ENCODE measurements at places on chromosomes 6 and 20.

DNA sequence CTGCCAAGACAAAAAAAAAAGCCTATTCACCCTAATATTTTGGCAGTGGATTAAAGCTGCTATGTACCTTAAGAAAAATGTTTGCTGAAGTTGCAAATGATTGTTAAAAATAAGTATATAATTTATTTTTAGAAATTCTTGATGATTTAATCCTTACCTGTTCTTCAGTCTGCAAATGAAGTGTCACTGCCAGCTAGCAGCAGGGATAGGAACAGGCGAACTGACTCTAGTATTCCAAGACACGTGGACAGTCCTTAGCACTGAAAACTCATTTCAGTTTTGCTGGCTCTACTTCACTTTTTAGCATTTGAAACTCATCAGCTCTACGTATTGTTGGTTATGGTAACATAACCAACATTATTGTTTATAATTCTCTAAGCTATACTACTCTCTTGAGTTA is 204.4 kb upstream of the ID4 start:
- no peak for DNase-seq

GRCh38 chr6:157716251-157716995 is 106.6 kb upstream of the SNX9 start:
- DNase-seq, result no peak

GRCh38 chr6:43924222-43924702 is 154.3 kb downstream of the VEGFA start:
- peak; percentile 57 for DNase-seq

DNA sequence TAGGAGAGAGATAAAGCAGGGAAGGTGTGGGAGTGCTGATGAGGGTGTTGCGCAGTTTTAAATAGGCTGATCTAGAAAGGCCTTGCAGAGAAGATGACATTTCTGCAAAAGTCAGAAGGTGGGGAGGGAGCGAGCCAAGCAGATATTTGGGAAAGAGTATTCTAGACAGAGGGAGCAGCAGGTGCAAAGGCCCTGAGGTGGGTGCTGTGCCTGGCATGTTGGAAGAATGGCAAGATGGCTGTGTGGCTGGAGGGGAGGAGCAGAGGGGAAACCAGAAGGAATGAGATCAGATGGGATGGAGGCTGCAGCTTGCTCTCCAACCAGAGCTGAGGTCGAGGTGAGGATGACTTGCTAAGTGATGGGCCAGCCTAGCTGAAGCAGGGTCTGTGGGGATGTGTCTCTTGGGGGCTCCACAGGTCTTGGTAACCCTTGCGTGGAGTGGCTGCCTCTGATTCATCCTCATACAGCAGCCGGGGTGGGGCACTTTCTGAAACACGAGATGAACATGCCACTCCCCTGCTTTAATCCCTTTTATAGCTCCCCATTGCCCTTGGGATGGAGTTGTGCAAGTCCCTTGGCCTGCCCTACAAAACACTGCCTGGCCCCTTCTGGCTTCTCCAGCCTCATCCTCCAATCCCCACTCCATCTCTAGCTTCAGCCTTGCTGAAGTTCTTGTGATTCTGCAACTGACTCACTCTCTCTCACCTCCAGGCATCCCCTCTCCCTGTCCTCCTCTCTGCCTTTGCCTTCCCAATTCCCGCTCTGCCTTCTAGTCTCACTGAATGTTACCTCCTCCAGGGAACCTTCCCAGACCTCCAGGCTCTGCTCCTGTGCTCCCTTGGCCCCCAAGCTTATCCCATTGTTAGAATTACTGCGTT is 94.1 kb downstream of the CDH22 start:
- DNase-seq, result no peak

DNA sequence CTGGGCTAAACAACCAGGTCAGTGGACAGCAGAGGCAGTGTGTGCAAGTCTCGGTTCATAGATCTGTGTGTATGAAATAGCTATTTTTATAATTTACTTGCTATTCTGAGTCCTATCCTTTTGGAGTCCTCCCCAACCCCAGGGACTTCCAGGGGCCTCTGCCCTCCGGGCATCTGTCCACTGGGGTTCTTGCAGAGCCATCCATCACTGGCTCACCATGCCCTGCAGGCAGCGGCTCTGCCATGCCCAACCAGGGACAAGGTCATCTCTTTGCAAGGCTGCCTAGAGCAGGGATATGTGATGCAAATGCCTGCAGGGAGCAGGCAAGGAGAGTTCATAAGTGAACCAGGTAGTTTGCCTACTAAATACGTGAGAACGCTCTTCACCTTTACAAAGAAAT is 10.5 kb upstream of the BEND3 start:
- no peak for DNase-seq

DNA sequence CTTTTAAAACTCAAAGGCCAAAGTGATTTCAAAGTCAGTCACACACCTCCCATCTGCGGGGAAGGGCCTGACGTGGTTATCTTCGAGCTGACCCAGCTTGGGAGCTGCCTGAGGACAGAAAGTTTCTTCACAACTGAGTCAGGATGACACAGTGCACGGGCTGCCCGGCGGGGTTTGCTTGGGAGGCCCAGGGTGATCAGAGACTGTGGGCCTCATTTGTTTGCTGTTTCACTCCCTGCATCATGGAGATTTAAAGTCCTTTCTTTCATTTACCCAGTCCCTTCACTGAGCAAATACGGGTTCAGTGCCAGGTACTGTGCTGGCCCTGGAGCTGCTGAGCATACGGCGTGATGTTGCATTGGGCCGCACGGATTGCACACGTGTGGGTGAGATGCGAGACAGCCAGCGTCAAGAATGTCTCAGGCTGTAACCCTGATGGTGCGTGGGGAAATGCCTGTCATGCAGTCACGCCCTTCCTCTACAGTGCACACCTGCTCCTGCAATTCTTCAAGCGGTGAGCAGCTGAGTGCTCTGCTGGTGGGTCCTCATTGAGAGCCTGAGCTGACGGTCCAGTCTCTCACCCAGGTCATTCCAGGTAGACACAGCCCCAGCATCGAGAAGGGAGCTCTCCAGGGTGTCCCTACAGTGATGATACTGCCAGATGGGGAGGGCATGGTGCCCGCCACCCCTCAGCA is 82.7 kb upstream of the PMEPA1 start:
- DNase-seq, result no peak

GRCh38 chr6:131368198-131368911 is 204.7 kb upstream of the ARG1 start:
- DNase-seq, result no peak

DNA sequence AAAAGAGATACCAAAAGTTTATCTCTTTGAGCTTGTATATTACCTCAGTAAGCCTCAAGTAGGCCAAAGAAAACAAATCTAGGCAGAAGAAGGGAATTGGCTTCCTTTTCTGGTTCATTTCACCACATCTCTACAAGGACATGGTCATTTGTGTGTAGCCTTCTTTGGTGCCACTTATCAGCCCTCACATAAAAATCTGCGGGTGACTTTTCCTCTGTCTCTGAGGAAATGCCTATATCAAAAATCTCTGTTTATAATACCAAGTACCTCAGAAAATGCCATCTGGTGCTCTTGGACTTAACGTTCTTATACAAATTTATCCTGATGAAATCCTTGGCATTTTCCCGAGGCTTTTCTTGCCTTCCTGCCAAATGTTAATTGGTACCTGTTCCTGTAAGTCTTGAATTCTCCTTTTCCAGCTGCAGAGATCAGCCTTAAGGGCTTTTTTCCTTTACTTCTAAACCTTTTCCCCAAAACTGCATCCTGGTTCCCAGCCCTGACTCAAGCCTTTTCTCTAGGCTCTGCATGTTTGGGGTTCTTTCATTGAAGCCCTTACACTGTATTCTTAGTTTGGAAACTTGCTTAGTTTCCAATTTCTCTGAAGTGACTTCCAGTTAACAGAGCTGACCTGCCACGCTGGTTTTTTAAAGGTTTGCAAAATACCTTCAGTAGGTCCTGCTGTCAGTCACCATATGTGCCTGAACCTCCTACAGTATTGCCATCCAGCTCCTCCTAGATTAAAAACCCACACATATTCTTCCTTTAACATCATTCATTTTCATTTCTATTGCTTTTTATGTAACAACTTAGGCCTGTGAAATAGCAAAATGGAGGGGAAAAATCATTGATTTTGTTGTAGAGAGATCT is 191.2 kb upstream of the PREP start:
- no peak for DNase-seq

DNA sequence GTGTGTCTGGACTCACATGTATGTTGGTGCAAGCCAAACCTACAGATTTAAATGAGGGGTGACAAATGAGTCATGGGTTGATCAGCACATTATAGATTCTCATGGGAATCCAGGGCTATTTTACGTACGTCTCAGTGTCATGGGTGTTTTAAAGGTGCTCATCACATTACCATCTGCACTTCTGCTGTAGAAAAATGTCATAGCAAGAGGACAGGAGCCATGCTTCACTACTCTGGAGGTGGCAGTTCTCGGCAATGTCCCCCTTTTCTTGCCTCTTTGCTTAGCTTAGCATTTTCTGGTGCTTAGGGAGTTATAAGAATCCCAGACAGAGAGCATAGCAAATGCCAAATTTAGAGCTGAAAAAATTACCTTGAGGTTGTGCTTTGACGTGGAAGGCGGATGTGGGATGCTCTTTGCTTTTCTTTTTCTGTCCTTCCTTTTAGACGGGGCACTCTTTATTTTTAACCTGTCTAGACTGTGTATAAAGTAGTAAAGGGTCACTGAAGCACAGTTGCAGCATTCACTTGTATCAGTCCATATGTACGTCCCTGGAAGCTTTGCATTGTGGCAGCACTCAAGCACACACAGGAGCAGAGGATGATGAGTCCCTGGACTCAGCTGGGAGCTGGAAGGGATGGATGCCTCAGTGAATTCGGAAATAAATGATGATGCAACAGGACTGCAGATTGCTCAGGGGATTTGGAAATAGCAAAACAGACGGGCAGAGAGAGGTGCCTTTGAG is 139.7 kb downstream of the SYNDIG1 start:
- no peak for DNase-seq

GRCh38 chr6:110185879-110186278 is 5.7 kb downstream of the CDC40 start:
- no peak for DNase-seq

DNA sequence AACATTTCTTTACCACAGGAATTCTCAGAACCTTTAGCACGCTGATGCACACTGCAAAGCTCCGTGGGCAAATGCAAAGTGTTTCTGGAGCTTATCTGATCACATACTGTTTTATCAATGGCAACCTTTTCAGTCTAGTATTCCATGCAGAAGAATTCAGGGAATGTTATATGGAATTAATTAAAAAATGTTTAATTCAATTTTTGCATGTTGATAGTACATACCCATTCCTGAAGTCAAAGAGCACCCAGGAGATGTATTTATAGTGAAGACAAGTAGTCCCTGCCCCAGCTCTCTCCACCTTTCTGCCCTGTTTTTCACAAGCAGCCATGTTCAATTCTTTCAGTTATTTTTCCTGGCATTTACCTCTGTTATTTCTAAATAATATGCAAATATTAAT is 55.2 kb downstream of the DTNBP1 start:
- DNase-seq, result no peak

DNA sequence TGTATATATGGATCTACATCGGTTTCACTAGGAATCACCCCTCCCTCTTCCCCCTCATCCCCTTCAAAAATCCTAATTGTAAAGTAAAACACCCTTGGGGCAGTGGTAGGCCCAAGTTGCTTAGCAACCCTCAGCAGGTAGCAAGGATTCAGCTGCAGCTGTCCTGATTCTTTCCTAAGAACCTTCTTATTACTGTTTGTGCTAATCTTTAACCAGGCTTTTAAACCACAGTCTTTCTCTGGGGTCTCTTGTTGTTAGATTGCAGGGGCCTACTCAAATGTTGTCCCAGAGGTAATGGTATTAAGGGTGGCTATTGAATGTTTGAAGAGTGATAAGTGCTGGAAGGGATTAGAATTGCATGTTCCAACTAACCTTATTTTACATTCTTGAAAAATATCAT is 46.4 kb downstream of the PRL start:
- DNase-seq, result no peak

GRCh38 chr20:21398109-21399004 is 1.0 kb upstream of the NKX2-4 start:
- no peak for DNase-seq

GRCh38 chr6:147974376-147974775 is 368.3 kb upstream of the SASH1 start:
- DNase-seq, result no peak

DNA sequence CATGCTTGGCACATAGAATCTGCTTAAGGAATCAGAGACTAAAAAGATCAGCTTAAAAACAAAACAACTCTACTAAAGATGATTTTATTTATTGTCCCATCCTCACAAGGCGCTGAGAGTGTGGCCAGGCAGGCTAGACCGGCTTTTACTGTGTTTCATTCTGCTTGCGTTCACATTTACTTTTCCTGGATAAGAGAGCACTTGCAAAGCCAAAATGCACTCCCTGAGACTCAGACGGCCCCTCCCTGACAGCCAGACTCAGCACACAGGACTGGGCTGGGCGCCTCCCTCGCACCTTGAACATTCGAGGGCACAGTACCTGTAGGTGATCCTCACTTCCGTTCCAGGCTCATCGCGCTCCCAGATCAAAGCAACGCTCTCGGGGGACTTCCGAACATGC is 10.2 kb downstream of the ACSS1 start:
- no peak for DNase-seq

GRCh38 chr6:31272436-31272835 is 544 bp upstream of the HLA-C start:
- DNase-seq, result no peak

DNA sequence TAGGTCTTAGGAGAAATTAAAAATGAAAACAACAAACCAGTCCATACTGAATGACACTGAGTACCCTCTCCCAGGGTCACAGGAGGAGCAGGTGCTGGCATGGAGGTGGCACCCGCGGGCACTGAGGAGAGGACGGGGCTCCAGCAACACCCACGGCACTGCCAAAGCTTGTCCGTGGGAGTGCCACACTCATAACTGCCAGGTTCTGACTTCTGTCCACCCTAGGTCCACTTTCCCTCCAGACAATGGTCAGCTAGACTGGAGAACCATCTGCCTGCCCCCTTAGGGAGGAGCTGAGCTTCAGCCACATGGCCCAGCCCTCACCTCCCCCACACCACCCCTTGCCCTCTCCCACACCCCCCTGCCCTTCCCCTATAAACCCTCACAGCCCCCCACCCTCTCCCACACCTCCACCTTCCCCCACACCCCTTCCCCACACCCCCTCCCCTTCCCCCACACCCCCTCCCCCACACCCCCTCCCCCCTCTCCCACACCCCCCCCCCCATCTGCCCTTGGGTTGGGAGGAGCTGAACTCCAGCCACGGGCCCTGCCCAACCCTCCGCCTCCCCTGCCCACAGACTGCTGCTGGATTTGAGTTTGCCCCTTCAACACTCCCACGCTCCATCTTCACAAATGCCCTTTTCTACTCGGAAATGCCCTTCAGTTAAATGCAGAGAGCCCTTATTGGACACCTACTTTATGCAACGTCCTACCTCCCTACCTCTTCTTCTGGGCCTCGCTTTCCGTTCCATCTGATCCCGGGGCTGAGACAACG is 129.6 kb downstream of the TAF4 start:
- DNase-seq, result no peak

- no peak for DNase-seq
Observed at GRCh38 chr20:52279706-52280105, 88.1 kb upstream of the ZFP64 start.

- DNase-seq, result no peak
Observed at GRCh38 chr6:96723362-96723761, 113.9 kb downstream of the GPR63 start.

DNA sequence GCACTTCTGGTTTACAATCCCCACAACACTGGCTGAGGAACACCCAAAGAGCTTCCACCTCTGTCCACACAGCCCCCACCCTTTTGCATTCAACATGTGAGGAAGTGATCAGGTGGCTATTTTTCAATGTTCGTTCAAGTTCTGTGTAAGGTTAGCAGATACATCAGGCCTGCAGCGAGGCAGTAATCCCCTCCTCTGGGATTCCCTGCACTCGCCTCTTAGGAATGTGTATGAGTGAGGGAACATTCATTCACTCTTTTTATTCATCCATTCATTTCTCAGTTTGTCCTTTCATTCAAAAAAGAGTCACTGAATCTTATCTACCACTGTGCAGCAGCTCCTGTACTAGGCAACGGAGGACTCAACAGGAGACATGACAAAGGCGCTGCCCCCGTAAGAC is 236.4 kb upstream of the PRDM1 start:
- no peak for DNase-seq

All from stimulated activated CD4-positive, alpha-beta T cell treated with anti-CD3 and anti-CD28 coated beads, Interleukin-1b, Interleukin-23, amount 100 ng/mL, for 48 hours (primary cell).